CD4-positive, alpha-beta T cell treated with Interleukin-4 for 1 hour (primary cell): ENCODE measurements at places on chromosomes 4 and X.

DNA sequence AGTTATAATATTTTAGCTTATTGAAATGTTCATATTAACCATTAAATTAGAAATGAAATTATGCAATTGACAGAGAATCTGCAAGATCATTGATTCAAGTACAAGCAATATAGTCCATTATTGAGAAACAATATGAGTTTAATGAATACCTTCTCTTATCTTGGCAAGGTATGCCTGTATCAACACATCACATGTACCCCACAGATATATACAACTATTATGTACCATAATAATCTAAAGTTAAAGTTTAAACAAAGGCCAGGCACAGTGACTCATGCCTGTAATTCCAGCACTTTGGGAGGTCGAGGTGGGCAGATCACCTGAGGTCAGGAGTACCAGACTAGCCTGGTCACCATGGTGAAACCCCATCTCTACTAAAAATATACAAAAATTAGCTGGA, 514.7 kb downstream of the PCDH7 start:
- DNase-seq, result no peak

GRCh38 chrX:51182545-51182944, 150.1 kb upstream of the NUDT10 start:
- no peak for DNase-seq

- no peak for DNase-seq
Measured at GRCh38 chrX:142999199-142999701, 26.5 kb upstream of the SPANXN4 start.

DNA sequence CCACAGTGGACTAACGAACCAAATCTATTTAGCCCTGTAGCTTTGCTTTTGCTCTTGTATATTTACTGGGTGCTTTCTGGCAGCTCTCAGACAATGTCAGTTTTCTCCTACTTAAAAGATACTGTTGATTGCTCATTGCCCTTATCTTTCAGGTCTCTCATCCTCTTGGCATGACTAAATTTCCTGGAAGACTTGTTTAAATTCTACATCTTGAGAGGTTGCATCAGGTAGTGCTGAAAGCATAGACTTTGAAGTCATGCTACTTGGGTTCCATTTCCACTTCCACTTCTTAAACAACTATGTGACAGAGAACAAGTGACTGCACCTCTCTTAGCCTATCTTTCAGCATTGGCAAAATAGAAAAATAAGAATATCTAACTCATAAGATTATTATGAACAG, 8.4 kb downstream of the TDO2 start:
- DNase-seq, result no peak

GRCh38 chr4:67880866-67881610, 2.8 kb downstream of the TMPRSS11D start:
- no peak for DNase-seq

DNA sequence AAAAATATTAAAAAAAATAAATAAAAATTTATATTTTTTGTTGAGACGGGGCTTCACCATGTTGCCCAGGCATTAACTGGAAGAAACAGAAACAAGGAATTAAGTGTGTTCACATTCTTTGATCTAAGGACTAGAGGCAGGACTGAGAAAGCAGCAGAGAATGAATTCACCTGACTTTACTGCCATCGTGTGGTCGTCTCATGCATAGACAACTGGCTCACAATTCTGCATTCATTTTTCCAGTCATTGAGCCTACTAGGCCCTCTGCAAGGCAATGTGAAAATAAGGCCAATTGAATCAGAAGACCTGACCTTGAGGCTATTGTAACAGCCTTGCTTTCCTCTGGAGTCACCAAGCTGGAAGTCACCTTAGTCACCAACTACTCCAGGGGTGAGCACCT, 37.4 kb downstream of the LHFPL1 start:
- DNase-seq, result peak; percentile 20
